ENCODE measurements at places on chromosomes 11 and 22.

DNA sequence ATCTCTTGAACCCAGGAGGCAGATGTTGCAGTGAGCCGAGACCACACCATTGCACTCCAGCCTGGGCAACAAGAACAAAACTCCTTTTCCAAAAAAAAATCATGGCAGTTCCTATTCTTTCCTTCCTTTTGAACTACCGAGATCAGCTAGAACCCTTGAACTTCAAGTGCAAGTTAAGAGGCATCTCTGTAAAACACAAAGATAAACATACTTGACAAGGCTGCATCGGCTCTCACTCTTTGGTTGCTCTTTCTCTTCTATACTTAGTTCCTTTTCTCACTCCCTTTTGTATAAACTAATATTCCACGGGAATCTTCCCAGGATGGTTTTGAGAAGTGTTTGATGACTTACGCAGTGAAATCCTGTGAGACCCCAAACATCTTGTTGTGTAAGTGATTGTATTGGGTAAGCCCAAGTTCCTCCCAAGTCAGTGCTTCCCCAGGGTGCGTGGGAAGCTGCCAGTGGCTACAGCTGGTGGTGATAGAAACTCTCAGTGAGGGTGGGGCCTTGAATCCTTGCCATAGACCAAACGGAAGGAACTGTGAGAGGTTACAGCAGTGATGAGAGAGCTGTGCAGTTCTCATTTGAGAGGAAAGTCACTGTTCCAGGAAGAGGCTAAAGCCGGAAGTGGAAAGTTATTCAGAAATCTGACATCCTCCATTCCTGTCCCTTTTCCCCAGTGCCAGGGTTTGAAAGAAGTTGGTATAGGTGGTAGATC lies 24.1 kb upstream of the CDC42EP2 start:
- H3K4me1 ChIP-seq = peaks cover 28% of the 10 kb centered on the region
- no peak overlapping the region for H3K4me3 ChIP-seq
- H3K36me3 ChIP-seq = peaks cover 13% of the 10 kb centered on the region
- peak; percentile 62 for DNase-seq
- peaks cover 11% of the 10 kb centered on the region for H3K27me3 ChIP-seq
- peak overlapping the region; percentile 60 for H3K27ac ChIP-seq

- H3K27ac ChIP-seq = no peak overlapping the region
- H3K36me3 ChIP-seq = peaks cover 12% of the 10 kb centered on the region
- no peak overlapping the region for H3K4me3 ChIP-seq
- no peaks in the 10 kb centered on the region for H3K4me1 ChIP-seq
- DNase-seq = peak; percentile 27
Observed at GRCh38 chr22:17707526-17707925, 66.7 kb downstream of the BID start.

- no peak overlapping the region for H3K4me3 ChIP-seq
- no peak overlapping the region for H3K27ac ChIP-seq
- DNase-seq = no peak
Observed at GRCh38 chr11:69137151-69137844, 18.4 kb upstream of the SMIM38 start.

DNA sequence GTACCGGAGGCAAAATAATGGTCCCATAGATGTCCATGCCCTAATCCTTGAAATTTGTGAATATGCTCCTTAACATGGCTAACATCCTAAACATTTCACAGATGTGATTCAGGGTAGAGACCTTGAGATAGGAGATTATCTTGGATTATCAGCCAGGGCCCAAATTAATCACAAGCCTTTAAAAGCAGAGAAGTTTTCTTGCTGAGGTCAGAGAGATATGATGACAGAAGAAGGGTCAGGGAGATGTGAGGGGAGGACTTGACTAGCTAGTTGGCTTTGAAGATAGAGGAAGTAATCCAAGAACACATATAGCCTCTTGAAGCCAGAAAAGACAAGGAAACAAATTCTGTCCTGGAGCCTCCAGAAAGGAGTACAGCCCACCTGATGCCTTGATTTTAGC lies 19.1 kb upstream of the FDX1 start:
- H3K27ac ChIP-seq = no peak overlapping the region
- H3K27me3 ChIP-seq = no peaks in the 10 kb centered on the region
- no peaks in the 10 kb centered on the region for H3K36me3 ChIP-seq
- H3K4me3 ChIP-seq = no peak overlapping the region
- DNase-seq = no peak
- no peaks in the 10 kb centered on the region for H3K4me1 ChIP-seq
